RPMI7951 (cell line): ENCODE measurements at places on chromosomes 7 and 10. TPM values are rescaled to one million over a fixed set of nuclear protein-coding genes. Genes with fewer than 3 reads are reported as not detected.

GRCh38 chr7:44153948-44154335 is 12.8 kb upstream of the MYL7 start:
- no peak for DNase-seq

- no peak for DNase-seq
Measured at GRCh38 chr7:124514471-124514870, 251.1 kb downstream of the GPR37 start.

DNA sequence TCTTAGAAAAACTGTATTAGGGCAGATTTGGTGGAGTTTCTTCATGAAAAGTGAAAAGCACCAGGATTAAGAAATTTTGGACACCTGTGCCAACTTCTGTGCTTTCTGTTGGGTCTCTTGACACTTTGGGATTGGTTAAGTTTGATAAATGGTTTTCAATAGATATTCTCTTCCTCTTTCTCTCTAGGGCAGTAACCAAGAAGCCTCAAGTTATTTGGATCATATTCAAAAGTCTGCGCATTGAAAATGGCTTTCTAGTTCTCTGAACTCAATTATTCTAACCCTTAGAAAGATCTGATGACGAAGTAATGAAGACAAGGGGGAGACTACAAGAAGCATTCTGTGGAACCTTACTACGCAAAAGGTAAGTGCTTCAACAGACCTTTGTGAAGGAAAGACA is 144.0 kb upstream of the CCDC6 start:
- no peak for DNase-seq

GRCh38 chr7:70268179-70268578 is 669.9 kb downstream of the AUTS2 start:
- no peak for DNase-seq

DNA sequence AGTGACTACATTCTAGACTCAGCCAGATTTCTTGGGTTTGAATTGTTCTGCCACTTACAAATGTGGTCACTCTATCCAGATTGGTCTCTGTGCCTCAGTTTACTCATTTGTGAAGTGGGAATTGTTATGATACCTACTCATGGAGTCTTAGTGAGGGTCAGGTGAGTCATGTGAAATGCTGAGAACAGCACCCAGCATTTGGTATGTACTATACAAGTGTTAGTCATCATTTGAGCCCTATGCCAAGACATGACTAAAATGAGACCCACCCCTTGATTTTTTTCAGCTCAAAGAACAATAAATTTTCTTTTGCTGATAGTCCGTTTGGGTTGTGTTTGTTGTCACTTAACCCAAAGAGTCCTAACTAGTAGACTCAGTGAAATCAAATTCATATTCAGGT is 92.8 kb downstream of the CHN2 start:
- DNase-seq = peak; percentile 80

GRCh38 chr10:16686054-16686902 is 130.9 kb downstream of the RSU1 start:
- no peak for DNase-seq

- peak; percentile 85 for DNase-seq
Measured at GRCh38 chr7:96321031-96321657, 754 bp downstream of the SLC25A13 start.

DNA sequence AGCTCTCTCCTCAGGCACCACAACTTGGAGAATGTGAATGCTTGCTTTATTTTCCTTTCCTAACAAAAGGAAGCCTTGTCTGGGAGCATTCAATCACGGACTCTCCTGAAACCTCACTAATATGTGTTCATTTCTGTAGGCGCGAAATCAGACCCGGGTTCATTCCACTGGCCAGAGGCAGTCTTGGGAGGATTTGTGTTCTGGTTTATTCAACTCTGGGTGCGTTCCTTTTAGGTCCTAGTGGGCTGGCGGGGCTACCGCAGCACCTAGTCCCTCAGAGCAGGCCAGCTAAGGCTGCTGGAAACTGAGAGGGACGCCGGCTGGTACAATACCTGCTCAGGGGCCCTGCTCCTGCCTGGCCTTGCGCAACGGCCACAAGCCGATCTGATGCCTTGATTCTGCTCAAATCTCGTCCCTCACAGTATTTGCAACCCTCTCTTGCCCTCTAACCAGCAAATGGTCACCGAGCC is 7.5 kb downstream of the HOXA4 start:
- DNase-seq = peak; percentile 44

- DNase-seq = no peak
Measured at GRCh38 chr7:102427019-102427405, 6.4 kb upstream of the ORAI2 start.

GRCh38 chr7:90988516-90988915 is 275.7 kb upstream of the FZD1 start:
- DNase-seq = no peak

- DNase-seq = no peak
Measured at GRCh38 chr7:67564959-67565358, 568.3 kb downstream of the TYW1 start.

- no peak for DNase-seq
Measured at GRCh38 chr10:93173967-93174845, 100.5 kb downstream of the CYP26A1 start.

GRCh38 chr10:118505363-118505762 is 90.1 kb downstream of the PRLHR start:
- no peak for DNase-seq

DNA sequence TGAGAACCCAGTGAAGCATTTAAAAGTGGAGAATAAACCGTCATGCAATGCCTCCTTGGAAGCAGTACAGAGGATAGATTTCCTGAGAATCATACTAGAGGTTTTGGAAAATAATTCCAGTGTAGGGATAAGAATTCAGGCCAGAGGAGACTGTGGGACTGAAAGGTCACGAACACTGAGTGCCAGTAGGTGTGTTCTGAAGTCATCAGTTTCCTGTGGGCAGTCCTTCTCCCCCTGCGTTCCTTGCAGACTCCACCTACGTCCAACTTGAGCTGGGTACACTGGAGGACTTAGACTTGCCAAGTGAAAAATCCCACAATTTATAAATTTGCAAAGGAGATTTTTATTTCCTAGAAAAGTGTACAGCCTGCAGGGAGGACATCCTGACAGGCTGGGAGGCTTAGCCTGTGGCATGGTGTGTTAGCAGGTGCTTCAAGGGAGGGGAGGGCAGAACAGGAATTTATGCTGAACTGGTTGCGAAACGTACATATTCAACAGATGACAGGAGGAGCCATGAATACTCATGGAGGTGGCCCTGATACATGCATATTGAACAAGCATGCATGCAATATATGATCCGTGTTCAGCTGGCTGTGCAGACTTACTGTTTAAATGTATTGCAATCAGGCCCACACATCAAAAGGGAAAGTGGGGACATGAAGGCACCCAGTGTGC is 72.9 kb upstream of the POM121L12 start:
- no peak for DNase-seq

- DNase-seq = no peak
Measured at GRCh38 chr7:112897839-112898431, 107.7 kb upstream of the TMEM168 start.

- DNase-seq = no peak
Measured at GRCh38 chr7:152333134-152333533, 102.7 kb downstream of the KMT2C start.

DNA sequence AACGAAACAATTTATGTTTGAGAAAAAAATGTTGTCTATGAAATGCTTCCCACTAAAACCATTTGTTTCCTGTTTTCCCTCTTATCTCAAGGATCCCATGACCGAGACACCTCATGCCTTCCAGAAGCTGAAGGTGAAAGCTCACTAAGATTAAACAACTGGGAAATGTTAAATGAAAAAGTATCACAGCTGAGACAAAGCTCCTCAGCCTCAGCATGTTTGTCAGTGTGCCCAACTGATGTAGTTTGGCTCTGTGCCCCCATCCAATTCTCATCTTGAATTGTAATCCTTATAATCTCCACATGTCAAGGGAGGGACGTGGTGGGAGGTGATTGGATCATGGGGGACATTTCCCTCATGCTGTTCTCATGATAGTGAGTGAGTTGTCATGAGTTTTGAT is 327.3 kb downstream of the HTR7 start:
- DNase-seq = no peak

DNA sequence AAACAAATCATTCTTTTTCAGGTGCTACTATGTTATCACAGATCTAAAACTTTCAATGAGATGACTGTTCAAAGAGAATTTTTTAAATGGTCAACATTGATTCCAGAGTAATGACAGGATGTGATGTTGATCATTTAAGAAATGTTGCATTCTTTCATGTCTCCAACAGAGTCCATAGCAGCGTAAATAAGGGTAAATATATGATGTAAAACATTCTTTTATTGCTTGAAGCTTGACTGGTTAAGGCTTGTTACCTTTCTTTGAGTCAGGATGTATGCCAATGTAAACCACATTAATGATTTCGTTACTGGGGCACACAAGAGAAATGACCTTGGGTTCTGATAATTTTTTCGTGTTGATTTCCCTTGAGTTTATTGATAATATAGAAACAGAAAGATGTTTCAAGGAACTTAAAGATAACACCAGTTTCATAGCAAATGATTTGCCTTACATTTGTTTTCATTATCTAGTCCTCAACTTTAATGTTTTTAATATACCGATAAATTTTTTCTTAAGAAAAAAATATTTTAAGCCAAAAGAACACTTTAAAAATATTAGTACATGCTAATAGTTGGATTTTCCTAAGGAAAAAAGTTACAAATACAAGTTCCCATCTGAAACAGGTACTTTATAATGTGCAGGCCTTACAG is 3.5 kb downstream of the STK17A start:
- DNase-seq = no peak

GRCh38 chr10:72315611-72316385 is 38.9 kb downstream of the DNAJB12 start:
- DNase-seq = peak; percentile 90

GRCh38 chr7:134737566-134738345 is 41.7 kb upstream of the CALD1 start:
- DNase-seq = peak; percentile 96

GRCh38 chr7:44654255-44654796 is 47.9 kb downstream of the OGDH start:
- DNase-seq = no peak

- DNase-seq = no peak
Measured at GRCh38 chr7:110090110-110090820, 1000.7 kb upstream of the LRRN3 start.

Gene CALHM3
- total RNA-seq = 6.8 and 8.2 TPM in 2 replicates

Gene KCP
- total RNA-seq = under 0.01 TPM in 1 of 2 replicates, not detected in the other

Gene RBP4
- total RNA-seq = not detected in 2 replicates

Gene LRMDA
- total RNA-seq = 7.9 and 11.7 TPM in 2 replicates

Gene TET1
- 4.1 and 6.1 TPM in 2 replicates for total RNA-seq

Gene ZNF37A
- total RNA-seq = 7.7 and 8.1 TPM in 2 replicates

Gene SAMD9
- total RNA-seq = 18.8 and 24.3 TPM in 2 replicates

Gene NEBL
- total RNA-seq = under 0.01 TPM in 1 of 2 replicates, not detected in the other

Gene C7orf33
- total RNA-seq = not detected in 2 replicates

Gene GJD4
- total RNA-seq = not detected in 2 replicates

Gene MYOZ1
- not detected in 2 replicates for total RNA-seq

Gene NXPH1
- not detected in 2 replicates for total RNA-seq

Gene VGF
- total RNA-seq = 0.12 and 0.59 TPM in 2 replicates

Gene NUDT1
- total RNA-seq = 131 and 171 TPM in 2 replicates

Gene NKX1-2
- total RNA-seq = not detected in 2 replicates

Gene SEMA3A
- 4.0 and 4.3 TPM in 2 replicates for total RNA-seq

Gene AKR1C1
- total RNA-seq = 14.2 and 20.2 TPM in 2 replicates
